Cerebellum (tissue), 4 donors: ENCODE measurements at places on chromosomes 2 and 18.

DNA sequence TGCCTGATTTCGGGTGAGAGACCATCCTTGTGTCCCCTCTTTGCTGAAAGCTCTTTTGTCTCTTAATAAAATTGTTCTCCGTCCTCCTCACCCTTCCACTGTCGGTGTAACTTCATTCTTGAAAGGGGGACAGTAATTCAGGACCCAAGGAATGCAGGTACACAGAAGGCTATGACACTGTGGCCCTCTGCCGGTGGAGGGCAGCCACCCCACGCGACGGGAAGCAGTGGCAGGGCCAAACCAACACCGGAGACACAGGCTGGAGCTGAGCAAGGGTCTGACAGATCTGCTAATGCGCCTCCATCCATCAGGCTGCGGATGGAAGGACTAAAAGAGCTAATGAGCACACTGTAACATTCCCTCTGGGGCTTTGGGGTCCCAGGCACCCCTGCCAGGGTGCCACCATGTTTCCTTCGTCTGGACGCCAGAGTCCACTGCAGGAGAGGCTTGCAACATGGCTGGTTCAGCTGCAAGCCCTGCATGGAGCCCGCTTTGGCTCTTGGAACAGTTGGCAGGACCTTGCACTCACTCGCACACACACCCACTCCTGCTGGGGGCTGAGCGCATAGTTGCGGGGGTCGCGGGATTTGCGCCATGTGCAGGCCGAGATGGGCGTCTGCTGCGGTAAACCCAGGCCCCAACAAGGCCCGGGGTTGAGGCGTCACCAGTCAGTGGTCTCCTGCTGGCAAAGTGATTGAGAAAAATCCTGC, 544.1 kb upstream of the CDH7 start:
- no peak for DNase-seq

DNA sequence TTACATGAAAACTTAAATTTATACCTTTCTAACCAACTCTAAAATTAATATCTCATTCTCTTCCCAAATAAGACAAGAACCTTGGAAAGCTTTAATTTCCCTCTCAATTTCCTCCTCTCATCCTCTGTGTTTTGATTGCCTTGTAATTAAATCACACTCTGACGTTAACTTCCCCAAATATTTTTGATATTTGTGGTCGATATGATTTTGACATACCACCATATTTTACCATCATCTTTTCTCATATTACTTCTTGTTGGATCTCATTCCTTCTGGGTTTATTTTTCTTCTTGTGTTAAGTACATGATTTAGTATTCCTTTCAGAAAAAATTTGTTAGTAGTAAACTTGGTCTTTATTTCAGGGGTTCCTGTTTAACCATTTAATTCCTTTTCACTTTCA, 69.6 kb downstream of the RDH14 start:
- DNase-seq = no peak

DNA sequence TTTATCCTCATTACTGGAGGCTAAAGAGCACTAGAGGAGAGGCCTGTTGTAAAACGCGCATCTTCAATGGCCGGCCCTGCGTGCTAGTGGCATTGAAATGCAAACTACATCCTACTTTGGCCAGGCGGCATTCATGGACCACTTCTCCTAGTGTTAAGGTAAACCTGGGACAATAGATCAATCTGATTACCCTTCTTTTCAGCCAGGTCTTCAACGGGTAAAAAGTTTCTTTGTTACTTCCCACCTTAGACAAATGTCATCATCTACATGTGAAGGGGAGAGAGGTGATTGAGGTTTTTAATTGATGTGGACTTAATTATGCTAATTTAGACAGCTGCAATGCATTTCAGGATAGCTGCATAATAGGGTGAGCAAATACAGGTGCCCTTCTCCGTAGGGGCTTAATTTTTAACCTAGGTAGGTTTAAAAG, 628.0 kb downstream of the ZEB2 start:
- DNase-seq = no peak

GRCh38 chr2:133755480-133756300, 187.4 kb upstream of the NCKAP5 start:
- no peak for DNase-seq

- DNase-seq = no peak
These were observed 3.7 kb upstream of the ASIC4 start for GRCh38 chr2:219510512-219511135.

GRCh38 chr2:52939250-52939649, 828.4 kb upstream of the CHAC2 start:
- no peak for DNase-seq

DNA sequence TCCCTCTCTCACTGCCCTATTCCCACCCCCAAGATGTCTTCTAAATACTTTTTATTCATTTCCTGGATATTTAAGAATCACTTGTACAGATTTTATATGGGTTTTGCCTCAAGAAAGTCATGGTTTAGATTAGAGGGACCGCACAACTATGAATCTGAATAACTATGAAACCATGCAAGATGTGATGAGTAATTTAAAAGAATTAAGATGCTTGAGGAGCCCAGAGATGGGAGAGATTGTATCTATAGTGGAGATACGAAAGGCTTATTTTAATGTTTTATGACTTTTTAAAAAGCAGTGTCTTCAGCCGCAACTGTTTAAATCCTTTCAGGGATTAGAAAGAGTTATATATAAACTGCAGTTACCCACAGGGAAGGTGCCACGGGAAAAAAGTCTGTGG, 324.1 kb downstream of the LPIN1 start:
- DNase-seq = no peak

DNA sequence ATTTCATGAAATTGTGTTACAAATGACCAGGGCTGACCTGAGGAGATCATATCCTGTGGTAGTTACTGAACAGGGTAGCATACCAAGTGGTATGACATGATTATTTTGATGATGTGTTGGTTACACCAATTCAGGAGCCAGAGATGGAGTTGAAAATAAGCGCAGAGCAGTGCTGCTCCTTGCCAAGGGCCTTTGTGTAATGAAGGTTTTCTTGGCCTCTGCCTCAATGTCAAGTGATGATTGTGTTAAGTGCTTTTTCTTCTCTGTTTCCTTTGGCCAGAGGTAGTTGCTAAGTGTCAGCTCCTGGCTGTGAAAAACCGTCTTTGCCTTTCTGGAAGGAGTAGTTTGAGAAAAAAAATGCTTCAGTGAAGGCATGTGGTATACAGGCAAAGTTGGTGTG, 131.2 kb downstream of the CERS6 start:
- no peak for DNase-seq

GRCh38 chr2:38168710-38169480, 92.9 kb upstream of the CYP1B1 start:
- DNase-seq = no peak

DNA sequence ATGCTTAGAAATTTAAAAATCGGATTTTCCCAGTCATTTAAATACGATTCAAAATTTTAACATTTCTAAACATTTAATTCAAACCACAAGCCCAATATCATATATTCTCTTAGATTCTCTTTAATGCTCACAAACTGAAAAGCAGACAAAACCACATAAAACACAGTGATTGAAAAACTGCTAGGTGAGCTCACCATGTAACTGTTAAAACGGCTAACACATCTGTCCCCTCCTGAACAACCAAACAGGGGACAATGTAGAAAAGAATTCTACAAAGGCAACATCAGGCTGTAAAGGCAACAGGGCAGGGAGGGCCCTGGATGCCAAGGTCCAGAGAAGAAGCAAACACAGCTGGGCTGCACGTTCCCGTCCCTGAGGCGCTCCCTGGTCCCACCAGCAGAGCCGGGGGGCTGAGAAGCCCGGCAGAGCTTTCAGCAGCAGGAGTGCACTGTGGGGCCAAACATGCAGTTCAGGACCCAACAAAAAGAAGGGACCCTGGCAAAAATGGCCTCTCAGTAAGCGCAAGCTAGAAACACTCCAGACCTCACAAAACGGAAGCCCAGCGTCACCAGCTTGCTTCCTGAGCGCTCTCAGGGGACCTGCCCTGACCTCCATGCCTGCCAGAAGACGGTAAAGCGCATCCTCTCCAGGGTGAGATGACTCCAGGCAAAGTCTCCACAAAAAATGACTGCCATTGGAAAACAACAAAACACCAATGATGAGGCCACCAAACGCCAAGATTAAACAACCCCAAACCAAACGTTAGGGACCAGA, 40.5 kb downstream of the NDUFA10 start:
- no peak for DNase-seq

GRCh38 chr2:189341077-189341476, 100.2 kb upstream of the WDR75 start:
- no peak for DNase-seq

- no peak for DNase-seq
These were observed 110.3 kb upstream of the MGAT5 start for GRCh38 chr2:134143568-134143967.
